ENCODE measurements at places on chromosomes 7 and 10.

- DNase-seq, result no peak
These were observed 47.7 kb upstream of the ITGB8 start for GRCh38 chr7:20282959-20283358.

GRCh38 chr10:114749510-114749909 lies 72.1 kb upstream of the FHIP2A start:
- no peak for DNase-seq

DNA sequence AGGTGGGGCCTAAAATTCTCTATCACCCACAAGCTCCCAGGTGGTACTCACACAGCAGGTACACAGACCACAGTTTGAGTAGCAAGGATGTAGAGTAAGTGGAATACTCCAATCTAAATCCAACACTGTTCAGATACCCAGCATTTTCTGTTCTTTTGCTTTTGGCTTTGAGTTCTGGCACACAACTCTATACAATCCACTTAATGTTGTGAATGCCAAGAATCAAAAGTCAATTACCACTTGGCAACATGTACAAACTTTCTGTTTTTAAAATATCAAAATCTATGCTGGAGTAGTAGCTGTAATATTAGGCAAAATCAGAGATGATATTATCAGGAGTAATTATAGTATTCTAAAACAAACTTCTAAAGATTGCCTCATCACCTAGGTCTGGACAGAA lies 133.4 kb upstream of the LRRTM3 start:
- DNase-seq, result no peak

DNA sequence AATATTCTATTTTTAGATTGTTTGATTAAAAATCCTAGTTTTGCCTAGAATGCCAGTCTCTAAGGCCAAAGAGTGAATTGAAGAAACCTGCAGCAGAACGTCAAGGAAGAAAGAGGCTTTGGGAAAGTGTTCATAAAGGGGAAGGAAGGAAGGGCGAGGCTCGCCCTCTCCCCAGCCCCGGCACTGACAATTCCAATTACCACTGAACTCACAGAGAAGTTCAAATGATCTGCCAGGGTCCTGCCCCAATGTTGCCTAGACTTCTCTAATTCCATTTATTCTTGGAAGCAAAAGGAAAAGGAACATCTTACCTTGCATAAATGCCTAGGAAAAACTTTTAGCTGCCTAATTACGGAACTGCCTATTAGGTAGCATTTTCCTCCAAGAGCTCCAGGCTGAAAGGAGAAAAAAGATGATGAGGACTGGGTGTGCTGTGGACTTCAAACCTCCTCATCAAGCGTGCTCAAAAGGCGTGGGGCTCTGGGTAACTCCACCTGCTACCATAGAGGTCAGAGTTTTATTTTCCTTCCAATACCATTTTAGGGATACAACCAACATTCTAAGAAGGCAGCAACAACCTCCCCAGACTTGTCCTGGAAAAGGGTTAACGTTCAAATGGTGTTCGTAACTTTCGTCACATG lies 134.5 kb downstream of the PKD1L1 start:
- no peak for DNase-seq

GRCh38 chr10:114374053-114374791 lies 30.1 kb downstream of the AFAP1L2 start:
- DNase-seq, result no peak

- DNase-seq, result no peak
These were observed 12.1 kb upstream of the ATAD1 start for GRCh38 chr10:87829986-87830729.

DNA sequence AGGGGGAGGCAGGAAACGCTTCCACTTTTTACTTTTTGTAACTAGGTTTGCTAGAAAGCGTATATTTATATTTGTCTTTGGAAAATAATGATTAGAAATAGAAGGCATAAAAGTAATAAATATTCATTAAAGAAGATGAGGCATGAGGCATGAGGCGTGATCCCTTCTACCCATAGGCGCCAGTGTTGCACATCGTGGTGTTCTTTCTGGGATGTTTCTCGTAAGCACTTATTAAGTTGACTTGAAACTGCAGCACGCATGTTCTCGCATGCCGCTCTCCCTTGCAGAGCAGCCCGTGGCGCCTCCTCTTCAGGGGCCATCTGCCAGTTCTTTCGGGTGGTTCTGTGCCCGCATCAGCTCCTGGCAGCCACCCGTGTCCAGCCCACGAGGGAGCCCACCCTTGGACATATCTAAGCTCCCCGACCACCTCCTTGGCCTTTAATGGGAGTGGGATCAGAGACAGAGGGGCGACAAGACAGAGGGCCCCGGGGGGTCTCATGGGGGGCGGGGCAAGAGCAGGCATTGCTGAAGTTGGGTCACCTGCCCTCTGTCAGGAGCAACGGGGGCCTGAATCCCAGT lies 28.5 kb upstream of the CSGALNACT2 start:
- DNase-seq, result no peak

- no peak for DNase-seq
These were observed 20.6 kb upstream of the PIK3CG start for GRCh38 chr7:106844279-106844997.

DNA sequence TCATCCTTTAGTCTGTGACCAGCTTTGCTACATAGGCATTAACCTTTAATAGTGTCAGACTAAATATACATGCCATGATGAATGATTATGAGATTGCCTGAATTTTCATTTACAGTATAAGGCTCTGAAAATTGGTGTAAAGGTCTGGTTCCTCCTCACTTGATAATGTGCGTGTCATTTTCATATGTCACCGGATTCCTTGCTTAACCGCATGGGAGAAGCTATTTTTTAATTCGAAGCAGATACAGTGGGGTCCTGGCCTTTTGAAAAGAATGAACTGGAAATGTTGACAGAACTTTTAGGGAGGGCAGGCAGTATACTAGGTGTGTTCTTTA lies 192.4 kb upstream of the SH2B2 start:
- no peak for DNase-seq

DNA sequence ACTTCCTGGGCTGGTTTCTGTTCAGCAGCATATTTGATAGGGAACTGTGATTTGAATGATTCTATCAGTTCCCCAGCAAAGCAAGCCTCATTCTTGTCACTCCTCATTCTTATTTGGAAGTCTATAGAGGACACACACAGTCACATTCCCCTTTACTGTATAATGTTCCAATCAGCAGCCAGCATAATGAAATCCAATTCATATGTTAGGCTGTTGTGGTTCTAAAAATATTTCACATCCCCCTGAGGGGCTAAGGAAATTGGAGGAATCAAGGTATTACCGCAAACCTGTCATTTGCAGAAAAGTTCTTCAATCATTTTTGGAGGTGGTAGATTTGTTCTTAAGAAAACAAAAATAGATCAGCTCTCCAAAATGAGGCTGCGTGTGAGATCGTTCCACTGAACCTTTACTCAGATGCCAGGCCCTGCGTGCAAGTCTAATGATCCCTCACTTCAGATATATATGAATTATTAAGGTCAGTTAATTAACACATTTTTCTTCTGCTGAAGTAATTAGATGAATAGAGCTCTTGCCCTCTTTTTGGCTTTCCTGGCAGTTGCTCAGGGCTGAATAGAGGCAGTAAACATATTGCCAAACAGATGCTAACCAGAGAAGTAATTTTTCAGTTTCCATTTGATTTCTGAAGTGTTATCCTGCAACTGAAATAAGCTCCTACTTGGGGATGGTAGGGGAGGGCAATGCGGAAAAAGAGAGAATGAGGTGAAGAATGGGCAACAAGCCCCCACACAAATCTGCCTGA lies 31.8 kb downstream of the LSMEM1 start:
- DNase-seq, result no peak

GRCh38 chr7:37947941-37948210 lies 27.4 kb downstream of the EPDR1 start:
- no peak for DNase-seq

DNA sequence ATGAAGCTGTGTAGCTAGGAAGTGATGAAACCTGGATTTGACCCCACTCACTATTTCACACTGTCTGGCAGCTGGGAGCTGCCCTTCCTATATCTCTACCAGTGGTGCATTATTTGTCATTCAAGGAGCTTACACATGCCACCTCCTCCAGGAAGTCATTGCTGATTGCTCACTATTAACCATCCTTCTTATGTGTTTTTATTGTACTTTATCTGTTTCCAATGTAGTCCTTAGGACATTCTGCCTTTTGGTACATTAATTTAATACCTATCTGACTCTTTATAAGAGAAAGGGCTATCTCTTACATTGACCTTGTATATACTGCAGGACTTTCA lies 31.0 kb downstream of the HHEX start:
- no peak for DNase-seq

GRCh38 chr10:79982362-79982800 lies 33.5 kb upstream of the SFTPD start:
- DNase-seq, result peak; percentile 30

GRCh38 chr10:107264742-107265141 lies 100.2 kb upstream of the SORCS1 start:
- no peak for DNase-seq

- no peak for DNase-seq
These were observed 34.2 kb downstream of the CYP17A1 start for GRCh38 chr10:102802920-102803534.

DNA sequence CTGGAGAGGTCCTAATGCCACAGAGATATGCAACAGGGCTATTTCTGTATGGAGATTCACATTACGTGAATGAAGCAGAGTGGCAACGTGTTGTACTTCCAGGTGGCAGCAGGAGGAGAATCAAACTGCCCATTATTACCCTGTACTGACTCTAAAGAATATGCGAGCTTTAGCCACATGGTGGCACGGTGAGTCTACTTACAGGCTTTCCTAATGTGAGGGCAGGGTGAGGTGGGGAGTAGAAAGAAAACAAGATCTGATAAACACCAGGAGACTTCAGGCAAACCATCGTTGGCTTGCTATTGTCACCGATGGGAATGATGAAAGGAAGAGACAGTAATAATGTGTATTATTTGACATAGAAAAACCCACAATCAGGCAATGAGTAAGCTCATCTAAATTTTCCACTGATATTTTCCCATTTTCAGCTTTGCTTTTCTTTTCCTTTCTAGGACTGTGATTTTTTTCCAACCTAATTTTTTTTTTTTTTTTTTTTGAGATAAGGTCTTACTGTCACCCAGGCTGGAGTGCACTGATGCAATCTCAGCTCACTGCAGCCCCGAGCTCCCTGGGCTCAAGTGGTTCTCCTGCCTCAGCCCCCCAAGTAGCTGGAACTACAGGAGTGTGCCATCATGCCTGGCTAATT lies 164.3 kb downstream of the BTAF1 start:
- DNase-seq, result peak; percentile 53

GRCh38 chr10:60731134-60731885 lies 47.0 kb upstream of the CDK1 start:
- DNase-seq, result no peak

- DNase-seq, result no peak
These were observed 57.8 kb downstream of the CARD11 start for GRCh38 chr7:2985866-2986265.

DNA sequence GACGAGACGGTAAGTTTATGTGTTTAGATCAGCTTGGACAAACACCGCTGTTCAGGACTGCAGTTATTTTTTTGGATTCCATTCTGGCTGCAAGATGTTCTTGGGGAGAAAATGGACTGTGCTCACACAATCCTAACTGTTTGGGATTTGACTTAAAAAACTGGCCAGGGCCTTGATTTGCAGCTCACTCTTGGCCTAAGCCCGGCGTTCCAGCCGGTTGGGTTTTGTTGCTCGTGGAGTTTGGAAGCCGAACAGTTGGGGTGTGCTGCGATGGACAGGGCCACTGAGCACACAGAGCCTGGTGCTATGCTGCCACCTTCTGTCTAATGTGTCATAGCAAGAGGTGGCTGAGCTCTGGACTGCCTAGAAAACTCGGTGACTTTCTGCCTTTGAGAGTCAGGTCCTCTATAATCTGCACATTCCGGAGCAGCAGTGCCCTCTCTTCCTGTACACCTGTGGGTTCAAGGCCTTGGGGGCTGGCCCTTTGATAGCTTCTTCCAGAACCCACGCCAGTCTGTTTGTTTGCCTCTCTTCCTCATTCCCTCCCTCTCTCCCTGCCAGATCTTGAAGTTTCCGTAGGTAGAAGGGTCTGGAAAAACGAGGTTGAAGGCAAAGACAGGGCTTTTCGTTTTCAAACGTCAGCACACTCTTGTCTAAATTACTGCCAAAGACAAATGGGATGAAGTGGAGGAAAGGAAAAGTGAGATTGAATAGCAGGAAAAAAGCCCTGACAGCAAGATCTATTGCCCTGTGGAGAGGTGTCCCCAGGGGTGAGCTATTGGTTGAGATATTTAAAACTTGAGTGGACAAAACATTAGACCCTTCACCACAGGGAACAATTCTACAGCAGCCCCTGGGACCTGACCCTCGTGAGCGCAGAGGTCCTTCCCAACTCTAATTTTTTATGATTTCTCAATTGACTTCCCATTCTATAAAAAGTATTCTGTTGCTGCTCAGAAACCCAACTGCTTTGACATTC lies 167.5 kb upstream of the HABP2 start:
- peak; percentile 32 for DNase-seq
